ENCODE measurements at places on chromosomes 6 and 20. TPM values are rescaled to one million over a fixed set of nuclear protein-coding genes. Genes with fewer than 3 reads are reported as not detected.

KHDRBS2 gene
- not detected for total RNA-seq

SIRPB1 gene
- 0.31 TPM for total RNA-seq

B3GAT2 gene
- not detected for total RNA-seq

KCNB1 gene
- 0.02 TPM for total RNA-seq

ADGRF1 gene
- total RNA-seq: 0.17 TPM

FRK gene
- total RNA-seq: 0.21 TPM

TBXT gene
- total RNA-seq: not detected

ZBP1 gene
- not detected for total RNA-seq

TSPO2 gene
- total RNA-seq: not detected

NOX3 gene
- total RNA-seq: not detected

EYS gene
- 0.17 TPM for total RNA-seq

GINM1 gene
- total RNA-seq: 27.6 TPM

Data from H4 (cell line).